Mucosa of descending colon (tissue), 3 donors: ENCODE measurements at places on chromosomes 3 and 15.

GRCh38 chr3:177236704-177237103, 39.4 kb upstream of the TBL1XR1 start:
- no peak for DNase-seq

DNA sequence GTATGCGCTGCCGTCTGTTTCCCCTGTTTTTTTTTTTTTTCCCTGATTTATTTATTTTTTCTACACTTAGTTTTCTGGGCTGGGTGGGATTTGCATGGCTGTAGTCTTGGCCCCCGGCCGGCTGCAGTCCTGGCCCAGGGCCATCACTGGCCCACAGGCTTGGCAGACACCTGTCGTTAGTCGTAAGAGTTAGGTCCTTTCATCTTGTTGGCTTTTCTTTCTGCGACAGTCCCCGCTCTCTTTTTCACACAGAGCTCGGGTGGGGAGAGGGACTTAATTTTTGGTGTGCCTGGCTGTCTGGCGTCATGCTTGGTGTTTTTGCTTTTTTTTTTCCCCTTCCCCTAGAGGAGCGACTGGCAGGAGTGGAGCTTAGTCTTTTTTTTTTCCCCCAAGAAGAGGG, 183.4 kb downstream of the KLF13 start:
- no peak for DNase-seq

GRCh38 chr15:68022061-68022460, 32.1 kb upstream of the PIAS1 start:
- DNase-seq, result no peak

- DNase-seq, result no peak
Observed at GRCh38 chr15:52010633-52011595, 8.1 kb upstream of the MAPK6 start.

- DNase-seq, result no peak
Observed at GRCh38 chr15:42621996-42622925, 46.9 kb downstream of the STARD9 start.

DNA sequence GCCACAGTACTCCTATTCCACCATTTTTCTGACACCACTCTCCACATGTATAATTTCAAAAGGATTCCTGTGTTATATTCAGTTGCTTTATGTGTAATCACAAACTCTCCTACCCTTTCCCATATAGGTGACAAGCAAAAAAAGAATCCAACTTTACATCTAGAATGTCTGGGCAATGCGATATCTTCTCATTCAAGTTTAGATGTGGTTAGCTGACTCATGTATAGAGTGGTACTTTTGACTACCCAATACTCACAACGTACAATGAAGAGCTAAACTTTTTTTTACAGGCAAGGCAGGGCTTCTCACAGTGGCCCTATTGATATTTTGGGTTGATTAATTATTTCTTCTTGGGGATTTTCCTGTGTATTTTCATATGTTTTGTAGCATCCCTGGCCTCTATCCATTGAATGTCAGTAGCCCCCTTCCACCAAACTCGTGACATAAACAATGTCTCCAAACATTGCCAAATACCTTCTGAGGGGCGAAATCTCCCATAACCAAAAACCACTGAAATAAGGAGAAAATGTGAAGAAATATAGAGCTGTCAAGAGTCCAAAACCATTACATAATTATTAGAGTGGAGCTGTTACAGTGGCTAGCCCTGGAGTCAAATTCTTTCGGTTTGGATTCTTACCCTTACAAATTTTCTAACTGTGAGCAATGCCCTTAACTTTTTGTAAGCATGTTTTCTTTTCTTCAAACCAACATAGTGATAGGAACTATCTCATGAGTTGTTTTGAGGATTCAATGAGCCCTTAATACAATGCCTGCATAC, 342.6 kb downstream of the NSUN3 start:
- DNase-seq, result no peak

GRCh38 chr15:79519628-79520027, 87.5 kb downstream of the MINAR1 start:
- no peak for DNase-seq

DNA sequence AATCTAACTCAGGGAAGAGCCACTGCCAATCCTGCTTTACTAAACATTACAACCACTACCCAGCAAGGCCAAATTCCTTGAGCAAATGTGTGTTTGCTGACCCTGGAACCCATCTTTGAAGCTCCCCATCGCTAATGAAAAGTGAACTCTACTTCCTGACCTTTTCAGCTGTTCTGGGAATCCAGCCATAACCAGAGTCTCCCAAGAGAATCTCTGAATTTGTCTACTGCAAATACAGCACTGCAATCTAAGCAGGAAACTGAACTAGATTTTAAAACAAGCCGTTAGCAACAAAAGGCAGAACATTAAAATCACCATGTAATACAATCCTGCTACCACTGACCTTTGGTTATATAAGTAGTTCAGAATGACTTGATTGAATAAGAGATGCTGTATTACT, 309.2 kb downstream of the MAGI1 start:
- DNase-seq, result no peak

GRCh38 chr15:32067115-32067514, 36.8 kb downstream of the CHRNA7 start:
- no peak for DNase-seq

- no peak for DNase-seq
Observed at GRCh38 chr15:67049351-67050044, 15.9 kb upstream of the SMAD3 start.
